ENCODE measurements at places on chromosomes 5 and 9.
A peak's percentile ranks its signal among the peaks of the same experiment; 100 is the strongest.

- DNase-seq, result peak; percentile 56
Measured at GRCh38 chr5:169765176-169765996, 128.3 kb downstream of the DOCK2 start.

DNA sequence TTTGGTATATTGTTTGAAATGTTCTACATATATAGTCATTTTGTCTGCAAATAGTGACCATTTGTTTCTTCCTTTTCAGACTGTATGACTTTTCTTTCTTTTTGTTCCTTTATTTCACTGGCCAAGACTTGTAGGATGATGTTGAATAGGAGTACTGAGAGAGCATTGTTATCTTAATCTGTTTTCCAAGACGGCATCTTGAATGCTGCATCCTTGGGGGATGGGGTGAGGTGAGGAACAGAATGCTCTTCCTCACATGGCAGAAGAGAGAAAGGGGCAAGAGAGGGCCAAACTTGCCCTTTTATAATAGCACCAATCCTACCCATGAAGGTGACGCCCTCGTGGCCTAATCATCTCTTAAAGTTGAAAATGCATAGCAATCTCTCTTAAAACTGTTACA is 3.7 kb upstream of the ZNF510 start:
- DNase-seq, result no peak

- DNase-seq, result no peak
Measured at GRCh38 chr9:121268851-121269641, 1.1 kb downstream of the GSN start.

DNA sequence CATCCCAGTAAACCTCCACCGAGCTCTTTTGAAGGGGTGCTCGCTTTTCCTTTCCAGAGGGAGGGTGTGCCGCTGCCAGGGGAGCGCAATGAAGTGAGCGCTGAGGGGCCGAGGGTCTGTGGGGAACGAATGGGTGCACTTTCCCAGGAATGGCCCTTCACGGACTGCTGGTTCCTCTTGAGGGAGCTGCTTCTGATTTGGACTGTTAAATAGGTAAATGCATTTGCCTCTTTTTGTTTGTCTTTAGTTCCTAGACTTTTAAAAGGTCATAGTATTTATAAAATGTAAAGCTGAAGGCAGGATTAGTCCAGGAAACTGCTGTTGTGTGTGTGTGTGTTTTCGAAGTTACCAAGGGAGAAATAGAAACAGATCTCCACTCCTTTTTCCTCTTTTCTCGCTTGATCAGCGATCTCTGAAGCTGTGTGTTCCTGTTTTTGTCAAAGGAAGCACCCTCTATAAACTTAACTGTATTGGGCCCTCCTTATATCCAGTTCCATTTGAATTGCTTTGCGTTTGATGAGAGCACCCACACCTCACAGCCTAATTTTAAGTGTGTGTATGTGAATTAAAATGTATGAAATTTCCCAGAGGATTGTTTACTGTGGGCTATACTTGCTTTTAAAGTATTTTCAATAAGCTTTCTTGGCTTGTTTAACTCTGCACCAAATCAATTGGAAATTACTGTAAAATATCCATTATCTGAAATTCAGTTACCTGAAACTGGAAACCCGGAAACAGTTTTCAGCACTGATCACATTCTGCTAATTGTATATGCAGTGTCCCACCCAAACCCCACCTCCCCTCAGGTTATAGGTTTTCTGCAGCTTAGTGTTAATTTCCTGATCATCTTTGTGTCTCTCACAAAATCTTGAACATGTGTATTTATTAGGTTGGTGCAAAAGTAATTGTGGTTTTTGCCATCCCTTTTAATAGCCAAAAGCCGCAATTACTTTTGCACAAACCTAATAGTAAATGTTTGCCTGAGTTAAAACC is 966 bp downstream of the SNX2 start:
- DNase-seq, result no peak

DNA sequence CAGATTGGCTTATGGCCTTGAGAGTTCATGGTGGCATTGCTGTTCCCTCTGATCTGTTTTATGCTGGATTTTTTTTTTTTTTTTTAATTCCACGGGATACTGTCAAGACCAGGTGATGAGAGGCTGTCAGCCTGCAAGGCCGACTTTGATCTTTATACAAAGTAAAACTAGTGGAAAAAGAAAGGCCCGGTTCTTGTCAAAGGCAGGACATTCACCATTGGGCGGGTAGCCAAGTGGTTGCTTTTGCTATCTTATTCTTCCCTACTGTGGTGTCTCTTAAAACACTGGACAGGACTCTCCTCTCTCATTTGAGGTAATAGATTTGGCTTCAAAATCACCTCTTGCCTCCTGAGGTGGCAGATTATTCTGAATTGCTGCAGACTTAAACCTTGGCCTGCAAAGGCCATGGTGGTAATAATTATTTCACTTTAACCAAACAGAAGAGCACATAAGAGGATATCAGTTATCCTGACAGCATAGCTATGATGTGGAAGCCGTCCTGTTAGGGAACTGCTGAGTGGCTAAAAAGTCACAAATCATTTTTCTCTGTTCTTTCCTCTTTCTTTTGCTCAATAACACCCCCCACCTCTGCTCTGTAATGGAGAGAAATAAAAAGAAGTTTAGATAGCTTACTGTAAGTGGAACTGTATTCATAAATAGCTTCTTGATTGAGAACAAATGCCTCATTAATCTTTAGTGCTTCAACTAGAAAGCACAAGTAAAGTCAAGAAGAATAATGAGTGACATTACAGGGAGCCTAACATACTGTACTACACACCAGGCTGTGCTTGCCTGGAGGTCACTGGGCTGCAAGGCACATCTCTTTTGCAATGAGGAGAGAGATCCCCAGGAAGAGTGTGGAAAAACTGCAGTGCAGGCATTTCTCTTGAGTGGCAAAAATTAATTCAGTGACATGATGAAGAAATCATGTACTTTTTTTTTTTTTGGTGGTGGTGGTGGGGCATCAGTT is 275.6 kb downstream of the KDM4C start:
- no peak for DNase-seq

DNA sequence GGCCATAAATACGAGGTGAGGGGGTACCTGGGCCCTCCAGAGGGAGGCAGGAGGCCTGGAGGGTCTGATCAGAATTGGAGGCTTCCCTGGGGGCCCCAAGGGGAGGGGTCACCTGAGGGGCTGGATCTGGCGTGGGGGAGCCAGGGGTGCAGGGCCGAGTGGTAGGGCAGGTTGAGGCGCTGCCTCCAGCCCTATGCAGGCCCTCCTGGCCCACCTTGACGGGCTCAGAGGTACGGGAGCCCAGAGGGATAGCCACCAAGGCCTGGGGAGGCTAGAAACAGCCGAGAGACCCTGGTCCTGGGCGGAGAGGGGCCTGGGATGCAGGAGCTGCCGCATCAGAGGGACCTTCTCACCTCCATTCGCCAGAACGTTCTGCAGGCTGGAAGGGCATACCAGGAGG is 24.3 kb downstream of the LHX3 start:
- DNase-seq, result no peak

DNA sequence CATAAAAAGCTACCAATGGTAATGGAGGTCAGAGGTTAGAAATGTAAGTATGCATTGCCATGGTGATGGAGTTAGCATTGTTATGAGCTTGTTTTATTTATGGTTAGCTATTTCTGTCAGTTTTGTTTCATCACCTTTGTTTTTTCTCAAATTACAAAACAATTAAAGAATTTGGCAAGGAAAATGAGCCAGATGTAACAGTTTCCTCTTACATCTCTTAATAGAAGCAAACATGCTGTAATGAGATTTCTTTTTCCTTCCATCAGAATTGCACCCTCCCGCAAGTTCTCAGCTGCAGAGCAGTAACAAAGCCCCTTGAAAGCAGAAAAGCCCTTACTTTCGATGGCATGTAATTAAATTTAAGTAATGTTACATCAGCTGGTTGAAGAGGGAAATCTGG is 233.0 kb downstream of the SGCD start:
- DNase-seq, result peak; percentile 29

GRCh38 chr9:116032683-116033440 is 120.7 kb upstream of the PAPPA start:
- DNase-seq, result no peak

DNA sequence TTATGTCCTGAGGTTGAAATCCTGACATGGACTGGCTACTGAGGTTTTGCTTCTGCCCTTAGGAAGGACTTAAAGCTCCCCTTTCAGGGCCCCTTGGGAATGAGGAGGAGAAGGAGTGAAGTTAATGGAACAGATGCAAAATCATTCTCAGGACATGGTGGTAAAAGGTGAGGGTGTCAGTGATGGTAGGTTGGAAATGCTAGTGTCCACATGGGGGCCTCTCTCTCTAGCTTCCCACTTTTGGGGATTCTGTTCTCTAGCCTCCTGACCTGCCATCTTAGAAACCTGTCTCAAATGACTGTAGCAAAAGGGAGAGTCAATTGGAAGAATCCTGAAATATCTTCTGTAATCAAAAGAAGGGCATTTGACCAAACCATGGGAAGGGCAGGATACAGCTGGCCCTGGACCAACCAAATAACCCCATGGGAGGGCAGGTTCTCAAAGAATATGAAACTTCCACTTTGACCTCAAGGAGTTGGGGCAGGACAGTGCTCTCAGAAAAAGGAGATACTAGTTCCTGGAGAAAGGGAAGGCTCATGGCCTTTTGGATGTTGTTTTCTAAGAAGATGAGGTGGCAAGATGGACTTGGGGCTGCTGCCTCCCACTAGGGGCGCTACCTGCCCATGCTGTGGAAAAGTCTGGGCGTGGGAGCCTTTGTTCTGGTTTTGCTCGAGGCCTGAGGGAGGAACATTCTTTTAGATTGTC is 21.2 kb upstream of the MLANA start:
- no peak for DNase-seq

DNA sequence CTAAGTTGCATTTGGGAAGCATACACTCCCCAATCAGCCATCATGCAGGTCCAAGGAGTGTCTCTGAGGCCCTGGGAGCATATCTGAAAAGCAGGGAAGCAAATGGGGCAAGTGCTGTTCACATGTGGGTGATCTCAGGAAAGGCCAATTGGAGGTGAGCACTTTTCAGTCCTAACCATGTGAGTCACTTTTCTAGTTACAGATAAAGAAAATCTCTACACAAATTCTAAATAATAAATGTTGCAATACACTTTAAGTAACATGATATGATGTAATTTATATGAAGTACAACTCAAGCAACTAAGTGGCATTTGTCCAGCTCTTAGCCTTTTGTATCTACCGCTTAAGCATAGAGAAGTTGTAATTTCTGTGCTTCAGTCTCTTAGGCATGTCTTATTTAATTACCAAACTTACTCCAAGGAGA is 18.4 kb downstream of the ADAMTS16 start:
- no peak for DNase-seq

Data from NCI-H2171 treated with DMSO at 0.1 percent for 48 hours (cell line).